Activated CD4-positive, CD25-positive, alpha-beta regulatory T cell treated with anti-CD3 and anti-CD28 coated beads, Interleukin-2, amount 50 U/mL, for 16 hours (primary cell): ENCODE measurements at places on chromosomes 16 and 17.

- DNase-seq, result no peak
These were observed 23.6 kb downstream of the CFAP20 start for GRCh38 chr16:58105631-58106030.

DNA sequence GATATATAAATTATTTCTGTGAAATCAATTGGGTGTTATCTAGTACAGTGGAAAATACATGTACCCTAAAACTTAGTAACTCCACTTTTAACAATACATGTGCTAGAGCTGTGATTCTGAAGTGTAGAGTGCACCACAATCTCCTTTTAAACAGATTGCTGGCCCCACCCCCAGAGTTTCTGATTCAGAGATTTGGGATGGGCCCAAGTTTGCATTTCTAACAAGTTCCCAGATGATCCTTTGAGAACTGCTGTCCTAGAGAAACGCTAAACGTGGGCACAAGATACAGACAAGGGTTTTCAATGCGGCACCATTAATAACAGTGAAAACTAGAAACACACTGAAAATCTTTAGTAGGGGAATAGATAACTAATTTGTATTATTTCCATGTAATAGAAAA lies 49.2 kb downstream of the NXPH3 start:
- DNase-seq, result no peak

DNA sequence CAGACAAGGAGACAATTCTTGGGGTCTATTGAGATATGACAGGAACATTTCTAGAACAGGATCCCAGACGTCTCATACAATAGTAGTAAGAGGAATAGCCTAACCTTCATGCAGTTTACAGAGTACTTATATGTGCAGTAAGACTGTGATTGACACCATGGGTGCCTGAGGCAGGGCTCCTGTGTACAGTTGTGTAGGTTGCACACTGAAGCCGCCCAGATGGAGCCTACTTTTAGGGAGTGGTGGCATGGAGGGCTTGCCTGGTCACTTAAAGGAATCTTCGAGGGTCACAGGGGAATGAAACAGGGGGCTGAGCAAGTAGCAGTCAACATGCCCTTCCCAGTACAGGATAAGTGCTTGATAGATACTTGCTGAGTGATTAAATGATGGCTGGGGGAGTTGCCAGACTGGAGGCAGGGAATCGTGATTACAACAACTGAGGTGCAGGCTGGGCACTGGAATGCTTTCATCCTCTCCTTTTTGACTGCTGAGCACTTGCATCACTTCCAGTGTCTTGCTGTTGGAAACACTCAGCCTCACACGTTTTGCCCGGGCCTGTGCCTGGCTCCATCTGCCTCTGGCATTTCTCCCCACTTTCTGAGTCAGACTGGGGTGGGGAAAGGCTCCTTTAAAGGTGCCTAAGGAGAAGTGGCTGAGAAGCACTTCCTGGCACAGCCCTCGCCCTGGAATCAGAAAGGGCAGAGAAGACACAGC lies 71.0 kb downstream of the COPRS start:
- DNase-seq, result no peak

DNA sequence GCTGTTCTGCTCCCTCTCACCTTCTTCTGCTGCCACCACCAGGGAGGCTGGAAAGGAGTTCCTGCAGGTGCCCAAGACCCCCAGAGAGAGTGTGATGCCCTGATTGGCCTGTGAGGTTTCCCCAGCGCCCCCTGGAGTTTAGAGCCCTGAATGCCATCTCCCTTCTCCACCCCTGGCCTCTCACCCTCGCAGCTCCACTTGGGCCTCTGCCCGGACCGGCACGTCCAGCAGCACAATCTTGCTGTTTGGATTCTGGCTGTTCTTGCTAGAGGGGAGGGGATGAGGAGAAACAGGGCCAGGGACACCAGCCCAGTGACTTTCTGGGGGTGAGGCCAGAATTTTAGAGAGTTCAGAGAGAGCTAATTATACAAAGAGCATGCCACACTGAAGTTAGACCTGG lies 12.5 kb upstream of the FAM171A2 start:
- no peak for DNase-seq

- no peak for DNase-seq
These were observed 74.1 kb upstream of the TBX2 start for GRCh38 chr17:61325382-61326073.

DNA sequence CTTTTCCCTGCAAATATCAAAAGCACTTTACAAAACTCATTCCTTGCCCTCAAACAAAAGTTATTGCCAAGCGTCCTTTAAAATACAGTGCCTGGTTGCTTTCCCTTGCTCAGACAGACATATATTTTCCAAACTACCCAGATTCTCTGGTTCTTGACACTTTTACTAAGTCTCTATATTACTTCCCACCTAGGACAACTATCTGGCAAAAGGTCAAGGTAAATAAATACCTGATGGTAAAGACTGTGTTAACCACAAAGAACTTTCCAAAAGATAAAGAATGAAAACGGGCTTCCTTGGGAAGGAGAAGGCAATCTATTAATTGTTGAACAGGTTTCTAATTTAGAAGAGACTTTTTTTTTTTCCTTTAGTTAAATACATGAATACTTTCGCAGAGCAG lies 1.9 kb downstream of the HS3ST3A1 start:
- no peak for DNase-seq

GRCh38 chr16:8686879-8687278 lies 12.5 kb downstream of the ABAT start:
- no peak for DNase-seq

- no peak for DNase-seq
These were observed 137.8 kb downstream of the ENGASE start for GRCh38 chr17:79212149-79213087.

DNA sequence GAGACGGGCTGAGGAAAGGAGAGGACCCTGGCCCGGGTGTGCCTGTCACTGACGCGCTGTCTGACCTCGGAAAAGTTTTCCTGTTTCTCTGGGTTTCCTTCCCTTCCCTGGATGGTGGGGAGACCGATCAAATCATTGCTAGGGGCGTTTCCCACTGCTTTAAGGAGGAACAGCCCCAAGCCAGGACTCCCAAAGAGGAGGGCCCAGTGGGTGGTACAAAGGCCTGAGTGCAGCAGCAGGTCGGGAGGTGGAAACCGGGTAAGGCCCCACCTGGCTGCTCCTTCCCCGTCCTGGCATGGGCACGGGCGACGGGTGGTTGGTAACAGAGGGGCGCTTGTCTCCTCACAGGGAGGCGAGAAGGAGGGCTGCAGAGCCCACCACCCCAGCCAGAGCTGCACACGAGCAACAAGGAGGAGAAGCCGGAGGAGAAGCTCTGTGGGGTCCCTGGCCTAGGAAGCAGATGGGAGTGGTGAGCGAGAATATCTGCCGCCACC lies 2.2 kb downstream of the SRL start:
- DNase-seq, result no peak

GRCh38 chr17:70420861-70421445 lies 251.6 kb downstream of the KCNJ2 start:
- no peak for DNase-seq

GRCh38 chr17:21535686-21536375 lies 156.5 kb upstream of the KCNJ18 start:
- no peak for DNase-seq

GRCh38 chr17:81339191-81339533 lies 44.1 kb upstream of the SLC38A10 start:
- DNase-seq, result no peak

DNA sequence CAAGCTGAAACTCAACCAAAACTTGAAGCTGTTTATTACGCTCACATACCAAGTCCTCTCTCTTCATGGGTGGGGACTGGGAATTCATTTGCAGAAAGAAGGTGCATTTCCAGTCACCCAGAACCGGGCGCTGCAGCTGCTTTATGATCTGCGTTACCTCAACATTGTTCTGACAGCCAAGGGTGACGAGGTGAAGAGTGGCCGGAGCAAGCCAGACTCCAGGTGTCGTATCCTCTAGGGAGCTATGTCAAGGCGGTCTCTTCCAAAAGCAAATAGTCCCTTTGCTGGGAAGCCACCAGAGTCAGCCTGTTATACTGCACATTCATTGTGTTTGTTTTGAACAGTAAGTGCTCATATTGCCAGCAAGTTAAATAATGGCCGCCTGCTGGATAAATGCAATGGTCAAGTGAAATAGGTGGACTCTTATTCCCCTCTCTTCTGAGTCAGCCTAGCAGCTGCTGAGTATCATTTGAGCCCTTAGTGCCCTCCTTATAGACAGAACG lies 12.7 kb downstream of the COG1 start:
- no peak for DNase-seq

DNA sequence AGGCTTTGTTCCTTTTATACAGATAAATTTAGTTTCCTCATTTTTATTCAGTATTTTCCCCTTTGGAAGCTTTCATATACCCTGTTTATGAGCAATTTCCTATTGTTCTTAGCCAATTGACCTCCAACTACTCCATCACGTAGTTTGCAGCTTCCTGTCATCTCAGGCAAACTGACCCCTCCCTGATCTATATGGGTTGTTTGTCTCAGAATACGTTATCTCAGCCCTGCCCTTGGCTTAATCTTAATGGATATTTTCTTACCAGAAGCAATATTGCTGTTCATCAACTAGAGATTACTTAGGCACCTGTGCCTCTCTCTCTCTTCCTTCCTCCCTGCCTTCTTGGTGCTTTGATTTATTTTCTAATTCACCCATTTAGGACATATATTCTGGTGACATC lies 81.2 kb downstream of the ZNF18 start:
- no peak for DNase-seq

- DNase-seq, result no peak
These were observed 267.8 kb downstream of the FOXL1 start for GRCh38 chr16:86846136-86846535.

DNA sequence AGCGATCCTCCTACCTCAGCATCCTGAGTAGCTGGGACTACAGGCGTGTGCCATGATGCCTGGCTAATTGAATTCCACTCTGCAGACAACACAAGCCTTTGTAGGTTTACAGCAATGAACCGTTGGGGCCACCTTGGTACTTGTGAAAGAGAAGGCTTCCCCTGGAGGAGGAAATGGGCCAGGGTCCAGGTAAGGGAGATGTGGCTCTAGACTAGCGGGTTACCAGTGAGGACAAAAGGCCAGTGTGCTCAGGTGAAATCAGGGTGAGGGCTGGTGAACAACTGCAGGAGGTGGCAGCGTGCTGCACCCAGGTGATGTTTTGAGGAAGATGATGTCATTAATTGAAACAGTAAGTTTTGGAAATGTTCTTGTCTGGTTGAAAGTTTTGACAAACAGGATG lies 6.7 kb downstream of the SDR42E1 start:
- DNase-seq, result no peak

GRCh38 chr16:63628812-63629211 lies 1493.1 kb downstream of the CDH11 start:
- DNase-seq, result no peak

- DNase-seq, result no peak
These were observed 74.6 kb upstream of the CACNG5 start for GRCh38 chr17:66760324-66760723.

- no peak for DNase-seq
These were observed 9.9 kb downstream of the RND2 start for GRCh38 chr17:43034894-43035293.

DNA sequence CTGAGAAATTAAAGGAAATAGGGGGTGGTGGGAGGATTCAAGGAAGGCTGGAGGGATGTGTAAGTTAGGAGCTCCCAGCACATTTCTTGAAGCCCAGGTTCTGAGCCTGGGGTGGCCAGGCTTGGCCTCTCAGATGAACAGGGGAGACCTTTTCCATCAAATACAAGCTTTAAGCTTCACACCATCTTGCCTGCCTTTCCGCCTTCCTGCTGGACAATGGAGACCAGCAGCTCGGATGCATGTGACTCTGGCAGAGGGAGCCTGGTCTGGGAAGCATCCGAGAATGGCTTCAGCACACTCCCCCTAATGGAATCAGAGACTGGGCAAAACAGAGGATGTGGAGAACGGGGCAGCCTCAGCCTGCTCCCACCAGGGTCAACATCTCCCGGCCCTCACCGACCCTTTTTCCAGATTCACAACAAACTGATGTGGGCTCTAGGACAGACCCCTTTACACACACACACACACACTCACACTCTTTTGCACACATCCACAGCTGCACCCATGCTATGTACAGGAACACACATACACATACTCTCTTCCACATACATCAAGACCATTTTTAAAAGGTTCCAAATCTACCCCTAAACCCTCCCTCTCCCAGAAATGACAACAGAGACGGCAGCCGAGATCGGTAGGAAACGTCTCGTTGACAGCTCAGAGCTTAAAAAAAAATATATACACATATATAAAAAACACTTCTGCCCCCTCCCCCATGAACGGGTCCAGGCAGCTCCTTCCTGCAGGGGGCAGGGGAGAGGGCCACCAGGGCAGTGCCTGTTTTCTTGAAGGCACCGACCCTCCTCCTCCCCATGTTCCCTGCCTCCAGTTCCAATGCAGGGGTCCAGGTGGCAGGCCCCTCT lies 6.5 kb upstream of the ATXN7L3 start:
- DNase-seq, result no peak
